ELR (cell line): ENCODE measurements at places on chromosomes 4 and X.

- DNase-seq = peak; percentile 72
Observed at GRCh38 chr4:15149839-15150592, 147.7 kb downstream of the CPEB2 start.

GRCh38 chr4:13309751-13310150 is 174.4 kb downstream of the RAB28 start:
- DNase-seq = peak; percentile 25

- DNase-seq = no peak
Observed at GRCh38 chrX:5810636-5811035, 418.0 kb downstream of the NLGN4X start.

- DNase-seq = no peak
Observed at GRCh38 chr4:126916049-126916625, 716.6 kb upstream of the INTU start.

DNA sequence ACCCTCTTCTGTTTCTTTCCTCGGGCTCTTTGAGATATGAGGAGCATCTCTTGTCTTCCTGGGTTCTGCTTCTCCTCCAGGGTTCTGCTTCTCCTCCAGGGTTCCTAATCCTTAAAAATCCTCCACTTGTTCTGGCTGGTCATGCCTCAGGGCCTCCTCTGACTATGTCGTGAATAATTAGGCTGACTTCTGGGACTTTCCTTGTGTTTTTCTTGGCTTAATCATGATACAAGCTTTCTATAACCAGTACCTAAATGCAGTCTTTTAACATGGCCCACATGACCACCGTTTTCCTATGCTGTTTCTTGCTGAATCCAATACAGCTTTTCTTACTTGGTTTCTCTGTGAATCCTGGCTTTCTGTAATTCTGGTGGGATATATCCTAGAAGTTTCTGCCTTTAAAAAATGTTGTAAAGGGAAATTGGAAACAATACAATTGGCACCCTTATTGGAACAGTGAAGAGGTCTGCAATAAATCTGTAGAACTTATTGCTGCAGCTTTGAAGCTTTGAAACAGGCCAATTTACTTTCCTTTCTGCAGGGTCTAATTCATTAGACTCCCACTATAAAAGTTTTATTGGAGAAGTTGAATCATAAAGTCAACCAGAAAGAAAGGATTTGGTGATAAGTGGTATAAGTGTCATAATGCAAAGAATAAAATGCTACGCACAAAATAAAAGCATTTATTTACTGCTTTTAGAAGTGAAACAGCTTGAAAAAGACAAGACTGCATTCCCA is 213.1 kb downstream of the UGT8 start:
- no peak for DNase-seq

DNA sequence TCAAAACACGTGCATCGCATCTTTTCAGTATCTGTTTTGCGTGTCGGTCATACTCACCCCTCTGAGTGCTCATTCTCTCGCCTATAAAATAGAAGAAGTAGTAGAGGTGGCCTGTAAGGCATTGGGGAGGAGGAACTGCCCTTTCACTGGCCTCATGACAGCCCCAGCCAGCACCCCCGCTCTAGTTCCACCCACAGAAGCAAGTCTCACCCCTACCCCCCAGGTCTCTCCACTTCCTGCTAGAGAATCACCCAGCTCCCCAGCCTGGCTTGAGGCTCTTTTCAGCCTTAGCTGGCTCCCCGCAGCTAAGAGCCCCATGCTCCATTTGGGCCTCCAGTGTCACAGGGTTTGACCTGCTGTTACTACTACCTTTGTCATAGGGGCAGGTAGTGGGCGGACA is 11.8 kb downstream of the HDAC6 start:
- DNase-seq = no peak

- DNase-seq = peak; percentile 23
Observed at GRCh38 chrX:45449982-45450381, 249.3 kb upstream of the DIPK2B start.
